Hair follicle dermal papilla cell (primary cell): ENCODE measurements at places on chromosomes 5 and 9. TPM values are rescaled to one million over a fixed set of nuclear protein-coding genes. Genes with fewer than 3 reads are reported as not detected.

ERCC6L2 gene
- total RNA-seq = 86.6 and 103 TPM in 2 replicates

SMARCA2 gene
- total RNA-seq = 170 and 235 TPM in 2 replicates

TERT gene
- not detected in 2 replicates for total RNA-seq

ANKRD18A gene
- not detected in 2 replicates for total RNA-seq

BTNL9 gene
- not detected in 2 replicates for total RNA-seq

ABO gene
- not detected in 2 replicates for total RNA-seq

ARAP3 gene
- total RNA-seq = 12.5 and 17.0 TPM in 2 replicates

FOXD4L4 gene
- total RNA-seq = under 0.01 TPM in 1 of 2 replicates, not detected in the other

TAF7 gene
- 66.9 and 68.6 TPM in 2 replicates for total RNA-seq

ACER2 gene
- total RNA-seq = 1.1 TPM in 2 replicates

PCDHB3 gene
- 1.2 and 1.8 TPM in 2 replicates for total RNA-seq

CTXN3 gene
- total RNA-seq = not detected in 2 replicates

ZNF618 gene
- total RNA-seq = 17.1 and 20.3 TPM in 2 replicates

UBQLN1 gene
- 145 and 161 TPM in 2 replicates for total RNA-seq

PCAT7 gene
- total RNA-seq = not detected in 2 replicates

PCDH12 gene
- total RNA-seq = 0.24 and 0.32 TPM in 2 replicates

ADAMTS6 gene
- 109 and 117 TPM in 2 replicates for total RNA-seq

COX7C gene
- total RNA-seq = 63.4 and 85.1 TPM in 2 replicates

SLC6A18 gene
- not detected in 2 replicates for total RNA-seq

PPP3R2 gene
- total RNA-seq = not detected in 2 replicates

FOXD4L6 gene
- not detected in 2 replicates for total RNA-seq

NKD2 gene
- total RNA-seq = not detected in 2 replicates

AGXT2 gene
- total RNA-seq = not detected in 2 replicates

STPG3 gene
- not detected in 2 replicates for total RNA-seq

CDH12 gene
- total RNA-seq = 0.12 and 0.16 TPM in 2 replicates

FAM53C gene
- 37.0 and 46.6 TPM in 2 replicates for total RNA-seq

CDC42SE2 gene
- total RNA-seq = 22.6 and 23.9 TPM in 2 replicates

ELAVL2 gene
- under 0.01 and 0.16 TPM in 2 replicates for total RNA-seq

IGFBPL1 gene
- total RNA-seq = 0.24 and 0.49 TPM in 2 replicates

NOXA1 gene
- total RNA-seq = 0.49 and 0.65 TPM in 2 replicates

PHYHD1 gene
- 8.8 and 17.7 TPM in 2 replicates for total RNA-seq

FOXI1 gene
- total RNA-seq = not detected in 2 replicates
